ENCODE measurements at places on chromosomes 11 and 22.

GRCh38 chr11:26742966-26743365, 21.1 kb upstream of the SLC5A12 start:
- no peak for DNase-seq

GRCh38 chr11:74815966-74816365, 67.3 kb downstream of the RNF169 start:
- DNase-seq = no peak

GRCh38 chr11:14390669-14391068, 31.7 kb upstream of the RRAS2 start:
- DNase-seq = no peak

DNA sequence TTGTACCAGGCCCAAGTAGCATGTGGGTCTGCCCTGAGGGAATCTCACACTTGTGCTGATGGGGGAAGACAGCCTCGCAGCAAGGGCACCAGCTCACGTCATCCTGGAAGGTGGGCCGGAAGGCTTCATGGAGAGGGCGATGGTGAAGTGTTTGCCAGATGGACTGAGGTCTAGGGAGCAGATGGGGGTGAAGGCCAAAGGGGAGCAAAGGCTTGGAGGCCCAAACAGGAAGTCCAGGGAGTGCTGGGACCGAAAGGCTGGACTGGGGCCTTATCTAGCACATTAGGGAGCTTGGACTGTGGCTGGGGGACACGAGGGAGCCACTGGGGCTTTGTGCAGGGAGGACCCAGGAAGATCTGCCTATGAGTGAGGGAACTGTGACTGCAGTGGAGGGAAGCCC, 1.2 kb upstream of the TNFRSF13C start:
- peak; percentile 50 for DNase-seq

DNA sequence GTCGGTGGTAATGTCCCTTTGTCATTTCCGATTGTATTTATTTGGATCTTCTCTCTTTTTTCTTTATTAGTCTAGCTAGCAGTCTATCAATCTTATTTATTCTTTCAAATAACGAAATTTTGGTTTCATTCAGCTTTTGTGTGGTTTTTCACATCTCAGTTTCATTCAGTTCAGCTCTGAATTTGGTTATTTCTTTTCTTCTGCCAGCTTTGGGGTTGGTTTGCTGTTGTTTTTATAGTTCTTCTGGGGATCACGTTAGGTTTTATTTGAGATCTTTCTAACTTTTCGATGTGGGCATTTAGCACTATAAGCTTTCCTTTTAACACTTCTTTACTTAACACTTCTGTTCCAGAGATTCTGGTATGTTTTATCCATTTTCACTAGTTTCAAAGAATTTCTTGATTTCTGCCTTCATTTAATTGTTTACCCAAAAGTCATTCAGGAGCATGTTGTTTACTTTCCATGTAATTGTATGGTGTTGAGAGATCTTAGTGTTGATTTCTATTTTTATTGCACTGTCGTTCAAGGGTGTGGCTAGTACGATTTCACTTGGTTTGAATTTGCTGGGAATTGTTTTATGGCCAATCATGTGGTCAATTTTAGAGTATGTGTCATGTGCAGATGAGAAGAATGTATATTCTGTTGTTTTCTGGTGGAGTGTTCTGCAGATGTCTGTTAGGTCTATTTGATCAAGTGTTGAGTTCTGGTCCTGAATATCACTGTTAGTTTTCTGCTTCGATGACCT, 7.7 kb upstream of the SCGB1D1 start:
- DNase-seq = no peak

DNA sequence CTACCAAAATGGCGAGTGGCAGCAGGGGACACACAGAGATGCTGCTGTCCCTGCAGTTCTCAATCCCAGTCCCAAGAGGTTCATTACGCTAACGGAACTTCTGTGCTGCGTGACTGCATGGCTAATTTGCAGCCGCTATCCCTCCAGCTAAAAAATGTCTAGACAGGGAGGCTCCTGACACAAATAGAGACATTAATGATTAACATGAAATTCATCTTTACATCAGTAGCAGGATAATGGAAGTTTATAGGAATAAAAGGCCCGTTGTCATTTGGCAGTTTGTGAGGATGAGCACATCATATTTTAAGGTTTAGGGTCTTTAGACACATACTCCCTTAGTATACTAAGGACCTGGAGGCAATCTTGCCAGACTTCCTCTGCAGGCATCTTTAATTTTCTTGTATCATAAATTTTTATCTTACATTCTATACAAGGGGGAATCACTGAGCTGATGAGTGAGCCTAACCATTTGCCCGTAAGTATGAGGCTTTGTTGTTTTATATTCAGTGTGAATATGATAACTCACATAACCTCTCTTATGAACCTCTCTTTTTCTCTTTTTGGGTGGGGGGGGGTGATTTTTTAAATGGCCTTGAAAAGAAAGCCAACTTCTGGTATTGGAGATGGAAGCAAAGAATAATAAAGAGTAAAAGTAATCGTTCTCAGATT, 99.8 kb upstream of the OR9G4 start:
- DNase-seq = no peak

- no peak for DNase-seq
These were observed 291.4 kb downstream of the ST3GAL4 start for GRCh38 chr11:126646701-126647557.

DNA sequence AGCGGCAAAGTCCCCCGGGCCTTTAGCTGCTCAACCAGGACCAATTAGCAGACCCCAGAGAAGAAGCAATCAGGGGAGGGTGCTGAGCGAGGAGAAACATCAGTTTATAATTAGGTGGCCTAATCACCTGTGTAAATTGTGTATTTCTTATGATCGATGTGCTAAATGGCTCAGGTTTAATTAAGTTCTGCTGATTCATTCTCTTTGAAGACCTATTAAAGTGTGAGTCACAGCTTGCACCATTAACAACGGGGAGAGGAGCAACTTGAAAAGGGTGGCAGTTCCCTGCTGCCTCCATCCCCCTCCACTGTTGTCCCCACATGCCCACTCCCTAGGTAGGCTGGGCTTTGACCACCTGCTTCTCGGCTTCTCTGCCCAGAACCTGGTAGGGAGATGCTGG, 10.7 kb downstream of the ISX start:
- DNase-seq = no peak

GRCh38 chr11:11108026-11108425, 245.0 kb downstream of the CSNK2A3 start:
- DNase-seq = no peak

DNA sequence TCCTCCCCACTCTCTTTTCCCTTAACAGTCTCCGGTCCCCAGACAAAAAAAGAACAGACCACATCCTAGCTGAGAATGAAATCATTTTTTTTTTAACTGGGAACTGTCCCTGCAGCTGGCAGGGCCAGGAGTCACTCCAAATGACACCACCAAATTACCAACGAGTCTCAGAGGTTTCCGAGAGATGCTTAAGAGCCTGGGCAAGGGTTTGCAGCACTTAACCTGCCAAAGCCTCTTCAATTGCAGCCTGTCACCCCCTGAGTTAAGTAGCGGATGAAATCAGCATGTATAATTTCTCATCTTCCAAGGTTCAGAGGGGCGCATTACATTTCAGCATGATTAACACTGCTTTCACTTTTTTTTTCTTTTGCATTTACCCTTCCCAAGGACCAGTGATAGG, 71.8 kb downstream of the TENM4 start:
- DNase-seq = no peak

DNA sequence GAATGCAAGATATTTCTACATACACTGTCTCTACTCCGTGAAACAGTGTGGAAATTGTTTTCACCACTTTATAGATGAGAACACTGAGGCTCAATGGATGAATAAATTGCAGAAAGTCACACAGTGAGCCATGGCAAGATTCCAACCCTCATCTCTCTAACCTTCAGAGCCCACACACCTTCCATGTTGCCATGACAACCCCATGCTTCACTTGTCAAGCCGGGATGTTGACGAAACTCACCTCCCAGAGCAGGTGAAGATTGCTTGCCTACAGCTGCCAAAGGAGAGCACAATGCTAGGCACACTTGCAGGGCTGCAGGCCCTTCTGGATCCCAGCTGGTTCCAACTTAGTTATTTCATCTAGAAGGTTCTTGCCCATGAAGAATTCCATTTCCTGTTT, 71.4 kb upstream of the SEZ6L start:
- no peak for DNase-seq

- DNase-seq = peak; percentile 85
These were observed 99.7 kb upstream of the IGLL5 start for GRCh38 chr22:22787786-22788459.

DNA sequence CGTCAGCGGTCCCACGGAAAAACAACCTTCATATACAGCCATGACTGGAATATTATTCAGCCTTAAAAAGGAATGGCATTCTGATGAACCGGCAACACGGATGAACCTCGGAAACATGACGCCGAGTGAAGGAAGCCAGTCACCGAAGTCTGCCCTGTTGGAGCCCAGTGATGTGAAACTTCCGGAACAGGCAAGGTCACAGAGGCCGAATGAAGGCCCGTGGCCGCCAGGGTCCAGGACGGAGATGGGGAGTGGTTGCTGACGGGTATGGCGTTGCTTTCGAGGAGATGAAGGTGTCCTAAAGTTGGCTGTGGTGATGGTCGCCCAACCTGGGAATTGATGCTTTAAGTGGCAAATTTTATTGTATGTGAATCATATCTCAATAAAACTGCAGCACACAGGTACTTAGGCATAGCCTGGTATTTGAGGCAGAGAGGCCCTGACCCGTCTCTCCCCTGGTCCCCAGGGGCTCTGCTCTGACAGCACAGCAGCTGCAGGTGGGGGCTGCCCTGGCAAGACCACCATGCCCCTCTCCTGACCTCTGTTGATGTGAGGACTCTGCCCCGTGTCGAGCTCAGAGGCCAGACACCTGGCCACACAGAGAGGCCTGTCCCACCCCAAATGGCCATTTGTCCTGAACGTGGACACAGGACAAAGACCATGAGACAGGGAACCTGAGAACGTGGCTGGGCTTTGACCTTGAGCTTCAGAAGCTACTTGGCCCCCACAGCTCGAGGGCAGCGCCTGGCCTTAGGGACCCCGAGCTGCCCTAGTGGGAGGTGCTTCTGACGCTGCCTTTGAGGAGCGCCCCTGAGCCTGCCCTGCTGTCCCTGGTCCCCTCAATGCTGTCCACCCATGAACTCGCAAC, 1090.8 kb downstream of the BRD1 start:
- DNase-seq = peak; percentile 31

DNA sequence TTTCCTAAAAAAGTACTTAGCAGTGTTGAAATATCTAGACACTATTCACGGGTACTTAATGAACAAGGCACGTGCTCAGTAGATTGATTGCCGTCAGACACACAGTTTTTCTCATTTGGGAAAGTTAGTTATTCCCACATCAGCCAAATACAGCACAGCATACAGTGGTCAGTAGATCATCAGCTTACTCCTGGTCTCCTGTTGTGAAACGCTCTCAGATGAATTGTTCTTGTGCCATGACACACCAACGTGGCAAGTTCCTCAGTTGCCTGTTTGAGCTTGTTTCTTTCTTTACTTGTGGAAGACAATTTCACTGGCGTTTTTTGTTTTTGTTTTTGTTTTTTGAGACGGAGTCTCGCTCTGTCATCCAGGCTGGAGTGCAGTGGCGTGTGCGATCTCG, 8.6 kb downstream of the TAB1 start:
- DNase-seq = no peak

- DNase-seq = no peak
These were observed 14.6 kb downstream of the RPS6KA4 start for GRCh38 chr11:64373598-64373974.

- peak; percentile 50 for DNase-seq
These were observed 65.9 kb downstream of the PRR5L start for GRCh38 chr11:36361901-36362391.

GRCh38 chr11:1863352-1864216, 10.7 kb downstream of the LSP1 start:
- peak; percentile 94 for DNase-seq

GRCh38 chr11:67466367-67466766, 2.7 kb downstream of the TMEM134 start:
- peak; percentile 30 for DNase-seq

GRCh38 chr11:86608251-86608799, 64.1 kb downstream of the ME3 start:
- DNase-seq = peak; percentile 33

DNA sequence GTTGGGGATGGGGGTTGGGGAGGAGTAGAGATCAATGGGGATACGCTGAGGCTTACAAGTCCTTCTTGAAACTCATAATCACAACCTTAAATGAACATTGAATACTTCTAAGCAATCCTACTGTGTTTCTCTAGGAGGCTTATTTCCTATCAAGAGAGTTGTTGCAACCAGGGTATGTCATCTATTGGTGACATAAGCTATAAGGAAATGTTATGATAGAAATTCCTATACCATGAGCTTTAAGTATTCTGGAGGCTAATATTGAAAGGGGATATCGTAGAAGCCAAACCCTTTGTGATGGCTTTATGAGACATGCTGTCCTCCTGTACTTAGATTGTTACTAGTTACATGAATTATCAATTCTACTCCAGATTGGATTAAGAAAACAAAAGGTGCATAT, 72.9 kb downstream of the DKK3 start:
- no peak for DNase-seq

GRCh38 chr11:130192845-130193267, 33.3 kb downstream of the ST14 start:
- no peak for DNase-seq

DNA sequence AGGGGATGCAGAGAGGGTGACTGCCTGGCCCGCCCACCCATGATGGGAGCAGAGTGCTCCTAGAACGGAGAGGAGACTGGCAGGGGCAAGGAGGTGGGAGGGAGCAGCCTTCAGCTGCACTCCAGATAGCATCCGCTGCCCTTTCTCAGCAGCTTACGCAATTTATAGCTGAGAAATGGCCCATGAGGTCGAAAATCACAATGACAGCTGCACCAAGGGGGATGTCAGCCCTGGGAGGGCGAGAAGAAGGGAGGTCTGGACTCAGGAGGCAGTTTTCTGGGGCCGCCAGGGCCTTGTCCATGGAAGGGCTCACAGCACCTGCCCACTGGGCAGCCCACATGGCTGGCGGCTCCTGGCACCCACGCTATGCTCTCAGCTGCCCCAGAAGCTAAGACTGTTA, 17.6 kb upstream of the MOB2 start:
- no peak for DNase-seq

GRCh38 chr22:32361257-32361656, 3.6 kb downstream of the RFPL3 start:
- DNase-seq = no peak

DNA sequence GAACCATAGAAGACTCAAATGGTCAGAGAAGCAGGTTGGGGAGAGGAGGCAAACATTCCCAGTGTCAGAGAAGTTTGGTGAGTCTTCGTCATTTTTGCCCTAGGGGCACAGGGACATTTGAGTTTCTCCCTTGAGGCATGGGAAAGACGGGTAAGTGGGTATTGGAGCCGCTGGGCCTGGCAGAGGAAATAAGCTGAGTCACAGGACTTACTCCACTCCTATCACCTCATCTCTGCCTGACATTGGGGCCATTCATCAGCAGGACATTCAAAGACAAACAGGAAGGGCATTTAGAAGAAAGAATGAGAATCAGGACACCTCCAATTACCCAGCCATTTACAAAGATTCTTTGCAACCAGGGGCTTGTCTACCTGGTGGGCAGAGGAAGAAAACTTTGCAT, 100.7 kb upstream of the SEZ6L start:
- no peak for DNase-seq

Measured in H7 (cell line).